Fibroblast of pulmonary artery (primary cell): ENCODE measurements at places on chromosomes 3 and 15.

DNA sequence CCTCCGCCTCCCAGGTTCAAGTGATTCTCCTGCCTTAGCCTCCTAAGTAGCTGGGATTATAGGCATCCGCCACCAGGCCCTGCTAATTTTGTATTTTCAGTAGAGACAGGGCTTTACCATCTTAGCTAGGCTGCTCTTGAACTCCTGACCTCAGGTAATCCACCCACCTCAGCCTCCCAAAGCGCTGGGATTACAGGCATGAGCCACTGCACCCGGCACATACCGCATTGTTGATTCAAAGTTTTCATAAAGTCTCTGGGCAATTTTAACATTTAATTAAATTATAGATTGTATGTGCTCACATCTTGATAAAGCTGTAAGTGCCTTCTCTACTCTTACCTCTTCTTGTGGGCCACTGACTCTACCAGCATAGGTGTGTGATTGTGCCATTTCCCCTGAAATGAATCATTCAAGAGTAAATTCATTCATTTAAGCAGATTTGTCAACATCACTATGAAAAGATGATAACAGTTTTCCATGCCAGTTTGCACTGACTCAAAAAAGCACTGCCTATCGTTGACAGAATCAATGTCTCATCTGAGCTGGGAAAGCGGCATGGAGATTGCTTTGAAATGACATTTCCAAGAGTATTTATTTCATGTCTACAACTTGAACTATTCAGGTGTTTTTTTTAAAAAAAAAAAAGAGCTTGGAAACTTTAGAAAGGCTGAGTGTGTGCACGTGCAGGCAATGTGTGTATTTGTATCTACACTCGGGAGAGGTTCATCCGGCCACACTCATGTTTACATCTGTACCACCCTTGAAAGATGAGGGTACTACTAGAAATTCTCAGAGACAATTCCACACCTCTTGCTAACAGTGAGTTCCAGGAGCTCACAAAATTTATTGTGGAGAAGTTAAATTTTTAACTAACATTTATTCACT is 3.5 kb downstream of the BCL2A1 start:
- DNase-seq, result no peak

DNA sequence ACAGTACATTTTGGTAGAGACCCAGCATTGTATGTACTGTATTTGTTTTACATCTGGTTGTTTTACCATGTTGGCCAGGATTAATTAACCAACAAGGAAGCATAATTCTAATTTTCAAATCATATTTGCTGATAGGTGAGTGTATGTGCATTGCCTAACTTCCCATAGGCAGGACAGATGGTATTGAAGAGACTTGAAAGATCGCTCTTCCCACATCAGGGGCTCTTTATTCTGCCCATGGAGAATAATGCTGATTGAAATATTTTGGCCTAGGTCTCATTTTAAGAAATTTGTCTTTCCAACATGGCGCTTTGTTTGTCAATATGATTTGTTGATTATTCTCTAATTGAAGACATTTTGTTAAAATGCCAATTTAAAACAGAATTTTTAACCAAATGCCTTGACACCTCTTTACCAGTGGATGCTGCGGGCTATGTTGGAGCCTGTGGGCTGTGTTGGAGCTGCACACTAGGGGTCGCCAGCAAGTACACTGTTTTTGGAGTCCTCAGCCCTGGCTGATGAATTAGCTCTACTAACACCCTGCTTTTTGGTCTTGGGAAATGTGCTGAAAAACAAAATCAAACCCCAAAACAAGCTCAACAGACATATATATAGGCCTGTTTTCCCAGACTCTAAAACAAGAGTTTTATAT is 5.3 kb downstream of the P2RY12 start:
- peak; percentile 26 for DNase-seq

DNA sequence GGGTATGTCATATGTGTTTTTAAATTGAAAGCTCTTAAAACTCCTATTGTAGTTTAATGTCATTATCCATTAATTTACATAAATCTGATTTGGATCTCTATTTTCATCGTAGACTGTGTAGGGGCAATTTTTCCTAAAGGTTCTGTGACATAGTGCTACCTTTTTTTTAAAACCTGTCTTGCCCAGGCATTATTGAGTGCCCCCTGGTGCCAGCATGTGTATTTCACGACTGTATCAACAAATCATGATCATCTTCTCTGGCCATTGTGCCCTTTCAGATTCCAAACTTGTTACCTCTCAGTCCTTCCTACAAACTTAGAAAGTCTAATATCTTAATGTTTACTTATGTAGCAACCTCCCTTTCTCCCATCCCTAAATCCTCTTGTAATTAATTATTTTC is 97.2 kb upstream of the FLNB start:
- DNase-seq, result peak; percentile 38

DNA sequence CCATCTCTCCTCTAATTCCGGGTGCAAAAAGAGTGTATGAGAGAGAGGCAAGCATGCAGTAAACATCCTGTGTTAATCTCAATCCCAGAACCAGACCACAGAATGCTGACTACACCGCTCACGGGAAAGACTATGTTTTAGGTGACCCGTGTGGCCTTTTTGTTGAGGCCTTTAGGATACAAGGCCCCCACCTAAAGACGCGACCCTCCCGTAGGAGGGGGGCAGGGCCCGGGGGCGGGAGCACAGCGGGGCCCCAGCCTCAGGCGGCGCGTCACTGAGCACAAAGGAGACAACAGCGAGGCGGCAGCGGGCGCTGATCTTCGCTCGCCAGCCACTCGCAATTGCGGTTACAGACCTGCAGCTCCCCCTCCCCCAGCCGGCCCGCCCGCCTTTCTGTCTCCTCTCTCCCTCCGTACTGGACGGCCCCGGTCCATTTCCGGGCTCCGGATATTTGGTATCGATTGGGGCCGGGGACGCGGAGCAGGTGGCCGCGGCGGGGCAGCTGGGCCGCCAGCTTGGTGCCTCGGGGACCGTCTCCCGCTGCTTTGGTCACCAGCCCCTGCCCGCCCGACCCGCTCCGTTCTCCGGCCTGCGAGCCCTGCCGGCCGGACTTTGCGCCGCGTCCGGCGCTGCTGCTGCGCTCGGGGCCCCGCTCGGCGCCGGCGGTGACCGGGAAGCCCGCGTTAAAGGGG is at the start of gene CCDC50:
TSS of gene CCDC50 (plus strand) at position 433 of the 692 bp plus-strand sequence. CDS start 281 bp downstream, outside the sequence.
- peak; percentile 79 for DNase-seq

DNA sequence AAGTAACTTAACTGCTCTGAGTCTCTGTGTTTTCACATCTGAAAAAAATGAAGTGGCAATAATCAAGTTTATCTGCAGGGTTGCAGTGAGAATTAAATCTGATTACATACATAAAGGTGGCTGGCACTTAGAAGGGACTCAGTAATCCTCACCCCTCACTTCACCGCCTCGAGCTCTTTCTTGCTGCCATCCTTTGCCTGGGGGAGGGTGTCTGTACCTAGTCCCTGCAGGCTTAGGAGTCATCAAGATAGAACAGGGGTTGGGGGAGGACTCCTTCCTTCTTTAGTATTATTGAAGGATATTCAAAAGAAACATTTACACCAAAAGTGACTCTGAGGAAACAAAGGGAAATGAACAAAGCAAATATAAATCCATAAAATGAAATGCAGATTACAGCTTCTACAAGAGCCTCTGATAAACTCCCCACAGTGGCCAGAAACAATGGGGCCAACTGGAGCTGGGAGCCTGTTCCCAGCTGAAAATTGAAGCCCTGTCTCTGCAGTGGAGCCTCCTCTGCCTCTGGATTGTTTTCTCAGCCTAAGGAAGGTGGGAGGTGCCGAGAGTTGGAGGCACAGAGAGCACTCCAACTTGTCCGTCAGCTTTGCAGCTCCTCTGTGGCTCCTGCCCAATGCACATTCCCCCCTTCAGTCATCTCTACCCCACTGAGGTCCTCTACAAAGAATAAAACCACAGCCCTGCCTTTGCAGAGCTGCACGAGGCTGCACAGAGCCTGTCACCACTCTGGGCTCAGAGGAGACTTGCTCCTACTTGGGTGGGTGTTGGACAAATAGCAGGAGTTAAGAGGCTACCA is 41.8 kb downstream of the CRYGS start:
- peak; percentile 27 for DNase-seq

- DNase-seq, result peak; percentile 79
Observed at GRCh38 chr15:80967451-80967850, 22.2 kb downstream of the MESD start.

GRCh38 chr3:152296971-152297370 is 28.2 kb downstream of the MBNL1 start:
- DNase-seq, result no peak

DNA sequence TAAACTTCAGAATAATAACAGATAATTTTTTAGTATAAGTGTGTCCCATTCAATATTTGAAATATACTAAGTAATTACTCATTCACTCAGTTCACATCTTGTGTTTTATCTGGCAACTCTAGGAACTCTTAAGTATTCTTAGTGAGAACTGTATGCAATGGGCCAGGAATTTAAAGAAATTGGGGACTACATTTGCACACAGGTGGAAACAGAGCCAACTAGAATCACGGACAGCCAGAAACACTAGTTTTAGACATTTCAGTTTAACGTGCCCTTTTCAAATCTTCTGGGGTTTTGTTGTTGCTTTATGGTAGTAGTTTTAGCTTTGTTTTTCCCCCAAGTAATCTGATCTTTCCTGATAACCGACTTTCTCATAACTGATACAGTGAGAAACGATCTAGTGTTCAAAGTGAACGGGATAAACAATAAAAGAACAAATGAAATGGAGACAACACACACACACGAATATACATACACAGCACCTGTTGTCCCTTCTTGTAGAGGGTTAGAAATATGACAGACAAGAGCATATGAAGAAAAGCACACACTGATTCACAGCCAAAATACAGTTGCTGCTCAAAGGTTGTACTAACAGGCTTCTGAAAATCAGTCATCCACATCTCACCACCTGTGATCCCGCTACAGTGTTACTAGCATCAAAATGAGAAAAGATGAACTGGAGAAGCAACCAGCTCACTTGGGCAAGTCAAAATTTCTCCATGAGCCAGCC is 167.0 kb downstream of the FMN1 start:
- no peak for DNase-seq

- DNase-seq, result no peak
Observed at GRCh38 chr3:52458031-52458760, 2.8 kb downstream of the NISCH start.

DNA sequence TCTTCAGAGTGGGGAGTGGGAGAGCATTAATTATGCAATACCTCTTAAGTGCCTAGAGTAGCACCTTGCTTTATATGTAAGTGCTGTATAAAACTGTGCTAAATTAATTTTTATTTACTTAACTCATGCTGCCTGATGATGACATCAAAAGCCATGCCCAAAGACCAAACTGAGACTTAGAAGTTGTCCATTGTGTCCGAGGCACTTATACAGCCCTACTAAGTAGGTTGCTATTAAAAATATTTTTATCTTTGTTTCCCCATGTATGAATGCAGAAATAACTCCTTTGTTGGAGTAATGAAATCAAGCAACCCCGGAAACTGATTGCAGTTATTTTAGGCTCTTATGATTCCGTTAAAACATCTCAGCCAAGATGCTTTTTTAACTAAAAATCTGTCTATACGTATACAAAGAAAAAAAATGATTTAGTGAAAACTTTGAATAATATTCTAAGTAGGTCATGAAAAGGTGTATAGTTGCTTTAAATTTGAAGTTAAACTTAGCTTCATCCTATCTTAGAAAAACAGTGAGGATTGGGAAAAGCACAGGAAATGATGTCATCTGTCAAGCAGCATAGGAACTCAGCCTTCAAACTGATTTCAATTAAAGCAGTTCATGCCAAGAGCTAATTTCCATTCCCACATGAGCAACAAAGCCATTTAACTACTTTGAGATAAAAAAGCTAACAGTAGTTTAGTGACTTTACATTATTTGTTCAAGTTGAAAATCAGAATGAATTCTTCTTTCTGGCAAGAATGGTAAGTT is 43.0 kb downstream of the FBN1 start:
- DNase-seq, result peak; percentile 89

DNA sequence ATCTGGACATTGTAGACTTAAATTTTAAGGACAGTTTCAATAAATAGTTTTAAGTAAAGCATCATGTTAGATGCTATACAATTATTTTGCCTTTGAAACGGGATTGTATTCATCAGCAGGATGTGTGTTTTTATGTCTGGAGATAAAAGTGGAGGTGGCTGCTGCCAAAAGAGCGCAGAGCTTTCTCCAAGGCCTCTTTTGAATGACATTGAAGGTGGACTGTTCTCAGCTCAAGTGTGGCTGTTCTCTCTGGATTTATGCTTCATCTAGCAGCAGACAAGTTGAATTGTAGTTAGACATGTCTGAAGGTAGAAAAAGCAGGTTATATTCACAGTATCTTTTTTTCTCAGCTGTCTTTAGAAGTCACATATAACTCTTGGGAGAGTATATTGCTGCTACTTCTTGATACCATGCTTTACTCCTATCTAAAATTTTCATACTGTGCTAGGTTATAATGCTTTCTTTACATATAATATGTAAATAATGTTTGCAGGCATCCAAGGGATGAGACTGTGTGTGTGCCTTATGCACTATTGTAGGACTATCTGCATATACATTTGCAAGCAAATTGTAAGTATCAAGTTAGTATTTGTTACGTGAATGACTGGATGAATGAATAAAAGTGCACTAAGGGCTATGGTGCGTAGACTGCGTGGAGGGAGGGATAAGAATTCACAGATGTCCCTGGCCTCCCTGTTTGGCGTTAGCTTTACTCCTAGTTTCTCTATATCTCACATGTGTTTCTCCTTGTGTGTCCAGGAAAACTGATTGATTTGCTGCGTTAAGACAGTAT is 340.1 kb downstream of the NAALADL2 start:
- DNase-seq, result no peak

GRCh38 chr15:88401996-88402656 is 65.1 kb downstream of the MRPL46 start:
- DNase-seq, result no peak

DNA sequence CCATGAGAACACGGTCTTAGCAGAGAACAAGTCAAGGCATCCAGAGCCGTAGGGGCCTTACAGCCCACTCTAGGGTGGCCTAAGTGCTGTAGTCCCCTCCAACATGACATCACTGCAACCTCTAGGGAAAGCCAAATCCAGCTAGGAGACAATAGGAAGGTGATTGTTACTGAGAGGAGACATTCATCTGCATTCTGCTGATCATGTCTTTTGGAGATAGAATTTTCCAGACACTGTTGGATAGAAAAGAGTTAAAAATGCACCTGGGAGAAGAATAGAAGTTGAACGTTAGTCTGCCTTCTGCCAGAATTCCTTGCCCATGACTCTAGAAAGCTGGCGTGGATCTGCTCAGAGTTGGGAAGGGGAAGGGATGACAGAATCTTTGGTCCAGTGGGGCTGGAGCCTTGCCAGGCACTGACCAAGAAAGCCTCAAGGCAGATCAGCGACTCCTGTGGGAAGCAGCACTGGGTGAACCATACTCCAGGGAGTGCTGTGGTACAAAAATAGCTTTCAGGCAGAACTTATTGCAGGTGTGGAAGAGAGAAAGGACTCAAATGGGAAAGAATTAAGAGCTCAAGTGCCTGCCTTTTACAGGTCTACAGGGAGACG is 44.8 kb upstream of the RAF1 start:
- peak; percentile 70 for DNase-seq

DNA sequence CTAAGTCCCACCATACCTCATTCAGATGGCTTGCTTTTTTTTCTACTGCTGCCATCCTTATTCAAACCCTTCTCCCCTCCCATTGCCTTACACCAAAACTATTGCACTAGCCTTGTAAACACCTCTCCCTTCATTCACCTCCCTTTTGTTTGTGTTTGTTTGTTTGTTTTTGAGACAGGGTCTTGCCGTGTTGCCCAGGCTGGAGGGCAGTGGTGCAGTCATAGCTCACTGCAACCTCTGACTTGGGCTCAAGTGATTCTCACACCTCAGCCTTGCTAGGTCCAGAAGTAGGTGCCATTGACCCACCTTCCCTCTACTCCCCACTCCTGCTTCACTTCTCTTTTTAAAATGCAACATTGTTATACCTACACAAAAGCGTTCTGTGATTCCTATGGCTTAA is 3.0 kb upstream of the STAG1 start:
- no peak for DNase-seq

- no peak for DNase-seq
Observed at GRCh38 chr3:135627057-135627456, 338.5 kb upstream of the PPP2R3A start.
